Body of pancreas (tissue), 4 donors: ENCODE measurements at places on chromosomes 16 and 17. TPM values are rescaled to one million over a fixed set of nuclear protein-coding genes. Genes with fewer than 3 reads are reported as not detected.

CDH5 gene
- 10.4 TPM for total RNA-seq

TSNAXIP1 gene
- total RNA-seq, result not detected

GRAP gene
- 0.33 TPM for total RNA-seq

RAB34 gene
- 18.2 TPM for total RNA-seq
